ENCODE measurements at places on chromosomes 5 and 9. TPM values are rescaled to one million over a fixed set of nuclear protein-coding genes. Genes with fewer than 3 reads are reported as not detected.

DNA sequence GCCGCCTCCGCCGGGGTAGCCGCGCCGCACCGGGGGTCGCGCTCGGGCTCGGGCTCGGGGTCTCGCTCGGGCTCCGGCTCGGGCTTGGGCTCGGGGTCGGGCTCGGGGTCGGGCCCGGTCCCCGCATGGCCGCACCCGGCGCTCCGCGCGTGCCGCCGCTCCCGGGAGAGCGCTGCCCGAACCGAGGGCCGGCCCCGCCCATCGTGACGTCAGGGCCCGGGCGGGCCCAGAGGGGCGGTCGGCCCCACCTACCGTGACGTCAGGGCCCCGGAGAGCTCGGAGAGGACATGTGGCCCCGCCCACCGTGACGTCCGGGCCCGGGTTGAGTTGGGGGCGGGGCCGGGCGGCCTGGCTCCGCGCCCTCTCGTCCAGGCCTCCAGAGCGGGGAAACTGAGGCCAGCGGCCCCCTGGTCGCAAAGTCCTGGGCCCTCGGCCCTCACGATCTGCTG lies at the start of gene NSMF:
Gene NSMF, minus strand, starts transcription at position 183 of the 449 bp plus-strand sequence. CDS start 232 bp downstream, outside the sequence.
- peaks cover 13% of the 10 kb centered on the region for H3K4me1 ChIP-seq
- H3K27me3 ChIP-seq: no peaks in the 10 kb centered on the region
- H3K4me3 ChIP-seq: peak within 1 kb of the TSS; percentile 57
- peak within 1 kb of the TSS; percentile 89 for H3K27ac ChIP-seq

DNA sequence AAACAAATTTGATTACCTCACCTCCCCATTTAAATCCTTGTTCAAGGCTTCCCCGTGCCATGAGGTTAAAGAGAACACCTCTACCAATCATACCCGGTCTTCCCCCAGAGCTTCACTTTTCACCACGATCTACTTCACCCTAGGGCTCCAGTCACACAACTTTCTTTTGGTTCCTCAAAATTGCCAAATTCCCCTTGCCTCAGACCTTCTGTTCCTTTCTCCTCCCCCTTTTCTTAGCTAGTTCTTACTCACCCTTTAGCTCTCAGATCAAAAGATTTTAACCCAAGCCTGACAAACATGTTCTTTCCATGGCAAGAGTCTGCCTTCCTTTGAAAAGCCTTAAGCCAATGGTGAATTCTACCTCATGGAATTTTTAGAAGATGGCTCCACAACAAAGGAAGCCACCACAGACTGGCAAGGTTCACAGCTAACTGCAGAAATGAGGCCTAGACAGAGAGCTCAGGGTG lies 56.7 kb downstream of the MAPKAP1 start:
- DNase-seq: no peak
- H3K36me3 ChIP-seq: peaks cover 31% of the 10 kb centered on the region
- no peak overlapping the region for H3K4me3 ChIP-seq
- peaks cover 32% of the 10 kb centered on the region for H3K4me1 ChIP-seq
- H3K27me3 ChIP-seq: no peaks in the 10 kb centered on the region

- H3K36me3 ChIP-seq: no peaks in the 10 kb centered on the region
- H3K27me3 ChIP-seq: peaks cover 15% of the 10 kb centered on the region
- DNase-seq: no peak
- no peaks in the 10 kb centered on the region for H3K4me1 ChIP-seq
- H3K4me3 ChIP-seq: no peak overlapping the region
Measured at GRCh38 chr5:73757416-73757815, 131.4 kb downstream of the ARHGEF28 start.

GRCh38 chr5:134445856-134446818 lies 34.5 kb upstream of the CDKN2AIPNL start:
- H3K36me3 ChIP-seq: no peaks in the 10 kb centered on the region
- H3K27ac ChIP-seq: no peak overlapping the region
- H3K4me3 ChIP-seq: no peak overlapping the region
- peaks cover 10% of the 10 kb centered on the region for H3K4me1 ChIP-seq
- no peaks in the 10 kb centered on the region for H3K27me3 ChIP-seq

DNA sequence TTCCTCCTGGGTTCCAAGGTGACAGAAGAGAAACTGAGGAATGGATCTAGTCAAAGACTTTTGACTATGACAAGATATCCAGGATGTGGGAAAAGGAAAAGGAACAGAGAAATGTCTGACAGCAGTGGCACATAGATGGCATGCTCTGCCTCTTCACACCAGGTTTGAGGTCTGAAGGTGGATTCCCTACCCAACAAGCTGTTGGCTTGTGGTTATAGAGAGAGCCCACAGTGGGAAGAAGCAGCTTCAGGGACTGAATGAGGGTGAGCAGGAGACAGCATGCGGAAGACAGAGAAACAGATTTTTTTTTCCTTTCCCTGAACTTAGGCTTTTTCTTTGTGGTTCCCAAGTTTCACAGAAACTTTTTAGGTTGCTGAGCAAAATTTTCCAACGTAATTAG lies 20.6 kb downstream of the IFNW1 start:
- H3K27ac ChIP-seq: no peak overlapping the region
- H3K4me3 ChIP-seq: no peak overlapping the region
- H3K4me1 ChIP-seq: peaks cover 14% of the 10 kb centered on the region
- no peak for DNase-seq
- H3K27me3 ChIP-seq: peaks cover 52% of the 10 kb centered on the region

- no peak overlapping the region for H3K4me3 ChIP-seq
- DNase-seq: peak; percentile 17
- no peaks in the 10 kb centered on the region for H3K36me3 ChIP-seq
- peaks cover 10% of the 10 kb centered on the region for H3K4me1 ChIP-seq
- H3K27ac ChIP-seq: no peak overlapping the region
- peaks cover 7% of the 10 kb centered on the region for H3K27me3 ChIP-seq
Measured at GRCh38 chr5:176888016-176888864, 10.9 kb downstream of the HK3 start.

- H3K4me1 ChIP-seq: peaks cover 27% of the 10 kb centered on the region
- no peak overlapping the region for H3K27ac ChIP-seq
- H3K36me3 ChIP-seq: peaks cover 28% of the 10 kb centered on the region
- no peak for DNase-seq
- H3K27me3 ChIP-seq: peaks cover 7% of the 10 kb centered on the region
Measured at GRCh38 chr9:99011161-99011709, 67.5 kb downstream of the COL15A1 start.

DNA sequence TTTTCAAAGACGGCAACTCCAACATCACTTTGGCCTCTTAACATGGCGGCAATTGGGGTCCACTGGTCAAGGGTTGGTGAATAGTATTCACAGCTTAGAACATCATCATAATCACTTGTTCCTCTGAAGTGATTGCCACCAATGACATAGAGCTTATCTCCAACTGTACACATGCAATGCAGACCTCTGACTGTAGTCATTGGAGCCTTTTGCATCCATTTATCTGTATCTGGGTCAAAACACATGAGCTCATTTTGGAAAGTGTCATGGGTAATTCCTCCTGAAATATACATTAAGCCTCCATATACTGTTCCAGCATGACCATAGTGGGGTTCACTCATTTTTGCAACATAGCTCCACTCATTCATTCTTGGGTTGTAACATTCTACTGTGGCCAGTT lies 2.0 kb downstream of the KLHL9 start:
- H3K27me3 ChIP-seq: peaks cover 4% of the 10 kb centered on the region
- peaks cover 42% of the 10 kb centered on the region for H3K4me1 ChIP-seq
- no peak for DNase-seq
- H3K4me3 ChIP-seq: peak overlapping the region; percentile 88

DNA sequence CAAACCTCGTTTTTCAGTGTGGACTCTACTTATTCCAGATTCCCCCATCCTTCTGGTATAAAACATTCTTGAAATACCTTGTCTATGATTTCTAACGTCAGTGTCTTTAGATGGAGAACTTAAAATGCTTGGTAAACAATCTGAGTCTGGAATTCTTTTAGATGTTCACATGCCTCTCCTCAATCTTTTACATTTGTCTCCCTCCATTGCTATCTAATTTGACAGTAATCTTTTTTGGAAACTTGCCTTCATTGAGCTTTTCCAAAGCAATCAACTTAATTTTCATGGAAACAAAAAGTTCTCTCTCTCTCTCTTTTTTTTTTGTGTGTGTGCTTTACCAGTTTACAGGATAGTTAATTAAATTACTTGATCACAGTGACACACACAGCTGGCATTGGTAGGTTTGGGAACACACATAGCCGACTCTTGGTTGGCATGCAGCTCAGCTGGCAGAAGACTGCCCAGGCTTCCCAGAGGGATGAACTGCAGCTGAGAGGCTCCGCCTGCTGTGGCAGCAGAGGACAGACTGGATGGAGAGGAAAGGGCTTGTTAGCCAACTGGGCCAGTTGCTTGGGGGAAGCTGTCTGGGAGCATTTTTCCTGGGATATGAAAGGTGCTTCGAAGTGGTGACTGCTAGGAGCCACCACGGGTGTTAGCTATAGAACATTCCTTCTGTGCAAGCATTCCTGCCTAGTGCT lies 271.3 kb downstream of the ZSWIM6 start:
- H3K4me1 ChIP-seq: peaks cover 2% of the 10 kb centered on the region
- no peak overlapping the region for H3K27ac ChIP-seq
- no peak overlapping the region for H3K4me3 ChIP-seq
- no peak for DNase-seq
- peaks cover 10% of the 10 kb centered on the region for H3K27me3 ChIP-seq

DNA sequence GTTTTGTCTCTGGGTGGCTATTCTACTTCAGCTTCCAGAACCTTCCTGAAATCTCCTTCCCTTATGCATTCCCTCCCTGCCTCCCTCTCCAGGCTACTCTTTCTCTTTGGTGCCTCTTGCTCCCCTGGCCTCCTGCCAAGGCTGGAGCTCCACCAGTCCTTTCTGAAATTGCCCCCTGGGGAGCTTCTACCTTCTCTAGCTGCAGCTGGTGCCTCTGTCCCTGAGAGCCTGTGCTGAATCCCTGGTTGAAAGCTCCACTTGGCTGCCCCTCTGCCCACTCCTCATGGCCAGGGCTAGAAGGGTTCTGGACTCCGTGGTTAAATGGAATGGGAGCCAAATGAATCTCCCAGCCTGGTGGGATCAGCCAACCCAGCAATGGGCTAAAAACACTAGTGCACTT lies 80.1 kb downstream of the COL15A1 start:
- no peak overlapping the region for H3K27ac ChIP-seq
- no peak overlapping the region for H3K4me3 ChIP-seq
- H3K4me1 ChIP-seq: peaks cover 21% of the 10 kb centered on the region
- H3K27me3 ChIP-seq: no peaks in the 10 kb centered on the region

- no peak overlapping the region for H3K27ac ChIP-seq
- no peaks in the 10 kb centered on the region for H3K4me1 ChIP-seq
- no peaks in the 10 kb centered on the region for H3K36me3 ChIP-seq
- DNase-seq: no peak
- H3K4me3 ChIP-seq: no peak overlapping the region
- peaks cover 4% of the 10 kb centered on the region for H3K27me3 ChIP-seq
Measured at GRCh38 chr5:94174748-94175411, 433.5 kb upstream of the POU5F2 start.

DNA sequence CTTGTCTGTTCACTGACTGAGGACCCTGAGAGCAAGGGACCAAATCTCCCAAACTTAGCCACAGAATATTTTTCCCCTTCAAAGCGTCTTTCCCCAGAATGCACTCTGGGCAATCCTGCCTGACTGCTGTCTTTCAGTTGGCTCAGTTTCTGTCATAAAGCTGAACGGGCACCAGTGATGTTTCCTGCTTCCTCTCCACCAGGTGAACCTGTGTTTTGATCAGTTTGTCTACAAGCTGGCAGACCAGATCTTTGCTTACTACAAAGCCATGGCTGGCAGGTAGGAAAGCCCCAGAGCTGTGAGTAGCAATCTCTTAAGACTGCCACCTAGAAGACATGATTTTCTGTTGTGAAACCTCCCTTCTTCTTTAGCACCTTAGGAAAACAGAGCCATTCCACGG lies 61.8 kb downstream of the CYFIP2 start:
- no peak for DNase-seq
- peak overlapping the region; percentile 60 for H3K27ac ChIP-seq
- H3K4me1 ChIP-seq: peaks cover 17% of the 10 kb centered on the region
- H3K4me3 ChIP-seq: no peak overlapping the region

DNA sequence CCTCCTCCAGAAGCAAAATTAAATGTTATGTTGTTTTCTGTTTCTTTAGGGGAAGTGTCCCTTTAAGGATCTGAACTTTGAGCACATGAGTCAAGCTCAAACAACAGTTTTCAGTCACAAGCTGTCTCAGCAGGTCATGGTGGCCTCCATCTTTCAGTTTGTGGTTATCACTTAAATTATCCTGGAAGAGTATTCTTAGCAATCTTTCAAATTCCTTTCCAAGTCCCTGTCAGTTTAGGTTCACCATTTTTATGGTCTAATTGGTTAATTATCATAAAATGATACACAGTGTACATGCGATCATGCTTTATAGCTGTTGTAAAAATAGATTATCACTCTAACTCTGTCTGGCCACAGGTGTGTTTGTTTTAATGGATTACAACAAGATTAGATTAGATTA lies 43.1 kb upstream of the SELENOP start:
- no peaks in the 10 kb centered on the region for H3K27me3 ChIP-seq
- H3K36me3 ChIP-seq: no peaks in the 10 kb centered on the region
- H3K4me1 ChIP-seq: no peaks in the 10 kb centered on the region
- no peak overlapping the region for H3K27ac ChIP-seq
- no peak overlapping the region for H3K4me3 ChIP-seq
- DNase-seq: no peak

- DNase-seq: no peak
- H3K36me3 ChIP-seq: no peaks in the 10 kb centered on the region
- H3K4me1 ChIP-seq: no peaks in the 10 kb centered on the region
Measured at GRCh38 chr9:12722131-12722530, 28.9 kb downstream of the TYRP1 start.

DNA sequence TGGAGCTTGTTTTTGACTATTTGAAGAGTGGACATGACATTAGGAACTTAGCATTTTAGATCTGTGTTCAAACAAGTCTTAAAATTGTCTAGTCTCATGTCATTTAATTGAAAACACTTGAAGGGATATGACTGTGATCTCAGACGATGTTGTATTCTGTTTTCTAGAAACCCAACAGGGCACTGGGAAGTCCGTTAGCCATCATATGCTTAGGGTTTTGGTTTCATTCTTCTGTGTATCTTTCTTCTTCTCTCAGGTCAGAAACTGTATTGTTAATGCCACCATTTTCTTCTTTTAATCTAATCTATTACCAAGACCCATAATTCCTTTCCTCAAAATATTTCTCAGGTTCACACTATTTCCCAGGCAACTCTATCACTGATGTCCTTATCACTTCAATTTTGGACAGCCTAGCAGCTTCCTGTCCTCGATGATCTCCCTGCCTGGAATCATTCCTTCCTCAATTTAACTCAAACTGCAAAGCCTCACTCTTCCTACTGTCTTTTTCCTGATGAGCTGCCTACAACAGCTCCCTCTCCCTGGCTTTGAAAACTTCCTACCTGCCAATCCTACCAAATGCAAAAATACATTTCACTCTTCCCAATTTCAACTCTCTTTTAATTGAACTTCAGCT lies 77.7 kb downstream of the MEF2C start:
- peaks cover 6% of the 10 kb centered on the region for H3K27me3 ChIP-seq
- DNase-seq: no peak
- no peak overlapping the region for H3K27ac ChIP-seq
- H3K4me3 ChIP-seq: no peak overlapping the region
- H3K36me3 ChIP-seq: no peaks in the 10 kb centered on the region
- H3K4me1 ChIP-seq: no peaks in the 10 kb centered on the region

The PPP6C gene
- total RNA-seq: 48.8 TPM

The NEUROG1 gene
- total RNA-seq: not detected

The ACOT12 gene
- total RNA-seq: not detected

The GNPDA1 gene
- 40.5 TPM for total RNA-seq

The PCDHB2 gene
- not detected for total RNA-seq

The MARVELD2 gene
- 0.42 TPM for total RNA-seq

All from activated naive CD8-positive, alpha-beta T cell treated with anti-CD3 and anti-CD28 coated beads, Interleukin-2, amount 10 ng/mL, durations not matched to agents 7 days and 5 days (primary cell).